ENCODE measurements at places on chromosomes 11 and 22. TPM values are rescaled to one million over a fixed set of nuclear protein-coding genes. Genes with fewer than 3 reads are reported as not detected.

Gene PLET1
- not detected for total RNA-seq

Gene GNG3
- total RNA-seq, result not detected

Gene FGF3
- not detected for total RNA-seq

Gene TYMP
- total RNA-seq, result 19.2 TPM

Gene ISX
- not detected for total RNA-seq

Gene SLC22A6
- not detected for total RNA-seq

Gene SLC36A4
- total RNA-seq, result 10.7 TPM

Gene BDNF
- total RNA-seq, result 9.3 TPM

Gene MYBPC3
- total RNA-seq, result 0.10 TPM

Gene GRAMD1B
- 22.2 TPM for total RNA-seq

Gene GRIA4
- total RNA-seq, result not detected

Gene KCTD14
- total RNA-seq, result 2.0 TPM

Gene TEX12
- not detected for total RNA-seq

Gene SLC7A4
- total RNA-seq, result not detected
